ENCODE measurements at places on chromosomes 4 and X.
A peak's percentile ranks its signal among the peaks of the same experiment; 100 is the strongest.

- DNase-seq = no peak
Observed at GRCh38 chr4:79319975-79320374, 5.9 kb downstream of the NAA11 start.

DNA sequence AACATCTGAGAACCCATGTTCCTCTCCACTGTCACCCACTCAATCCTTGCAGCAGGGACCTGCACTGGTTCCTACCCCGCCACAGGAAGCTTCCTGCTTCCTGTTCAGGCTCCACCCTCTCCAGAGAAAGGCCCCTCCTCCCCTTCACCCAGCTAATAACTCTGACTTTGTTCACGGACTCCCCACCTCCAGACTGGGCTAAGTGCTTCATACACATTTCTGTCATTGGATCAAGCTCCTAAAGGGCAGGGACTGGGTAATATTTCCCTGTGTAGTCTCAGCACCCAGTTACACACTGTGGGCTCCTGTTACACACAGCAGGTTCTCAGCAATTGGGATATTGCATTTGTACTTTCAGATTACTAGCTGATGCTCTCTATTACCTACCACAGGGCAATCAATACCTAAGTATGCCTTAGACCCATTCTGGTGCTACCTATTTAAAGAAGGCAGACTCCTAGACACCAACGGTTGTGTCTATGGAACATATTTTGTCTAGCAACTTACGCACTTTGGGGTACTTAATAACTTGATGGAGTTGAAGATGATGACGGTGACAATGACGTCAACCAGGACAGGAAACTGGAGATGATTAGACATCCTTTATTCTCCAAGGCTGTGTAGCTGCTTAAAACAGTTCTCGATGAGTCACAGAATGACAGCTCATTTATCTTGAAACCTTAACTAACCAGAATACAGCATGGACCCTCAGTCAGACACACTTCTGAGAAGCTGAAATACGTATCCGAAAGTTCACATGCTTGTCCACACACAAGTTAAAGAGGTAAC, 58.1 kb downstream of the MAML3 start:
- peak; percentile 76 for DNase-seq

- no peak for DNase-seq
Observed at GRCh38 chr4:6155996-6156750, 44.2 kb downstream of the JAKMIP1 start.

DNA sequence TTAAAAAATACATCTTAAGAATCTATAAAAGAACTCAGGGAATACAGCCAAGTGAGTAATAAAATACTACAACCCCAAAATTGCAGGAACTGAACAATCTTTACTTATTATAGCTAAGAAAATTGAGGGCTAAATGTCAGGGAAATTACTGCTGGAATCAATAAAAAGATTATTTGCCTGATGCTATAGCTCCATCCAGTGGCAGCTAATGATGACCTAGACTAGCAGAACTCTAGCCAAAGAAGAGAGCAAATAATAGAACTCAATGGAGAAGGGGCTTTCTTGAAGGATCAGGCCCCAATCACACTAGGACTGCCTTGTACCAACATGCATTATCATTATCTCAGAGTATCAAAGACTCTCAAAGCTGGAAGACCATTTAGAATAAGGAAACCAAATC, 85.0 kb upstream of the FAM241A start:
- no peak for DNase-seq

DNA sequence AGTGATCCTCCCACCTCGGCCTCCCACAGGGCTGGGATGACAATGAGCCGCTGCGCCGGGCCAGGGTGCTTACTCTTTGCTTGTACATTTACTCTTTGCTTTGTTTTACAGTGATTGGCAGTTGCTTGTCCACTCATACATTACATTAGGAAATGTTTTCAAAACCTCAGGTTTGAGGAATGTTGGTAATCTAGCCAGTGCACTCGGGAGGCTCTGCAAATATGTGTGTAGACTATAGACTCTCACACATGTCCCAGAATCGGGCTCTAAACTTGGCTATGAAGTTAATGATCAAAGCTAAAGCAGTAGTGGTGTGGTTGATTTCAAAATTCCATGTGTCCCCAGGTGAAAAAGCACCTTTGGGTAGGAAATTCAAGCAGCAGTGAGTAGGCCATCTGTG, 20.5 kb downstream of the TRMT44 start:
- no peak for DNase-seq

- no peak for DNase-seq
Observed at GRCh38 chrX:106220177-106220576, 52.1 kb downstream of the PWWP3B start.

DNA sequence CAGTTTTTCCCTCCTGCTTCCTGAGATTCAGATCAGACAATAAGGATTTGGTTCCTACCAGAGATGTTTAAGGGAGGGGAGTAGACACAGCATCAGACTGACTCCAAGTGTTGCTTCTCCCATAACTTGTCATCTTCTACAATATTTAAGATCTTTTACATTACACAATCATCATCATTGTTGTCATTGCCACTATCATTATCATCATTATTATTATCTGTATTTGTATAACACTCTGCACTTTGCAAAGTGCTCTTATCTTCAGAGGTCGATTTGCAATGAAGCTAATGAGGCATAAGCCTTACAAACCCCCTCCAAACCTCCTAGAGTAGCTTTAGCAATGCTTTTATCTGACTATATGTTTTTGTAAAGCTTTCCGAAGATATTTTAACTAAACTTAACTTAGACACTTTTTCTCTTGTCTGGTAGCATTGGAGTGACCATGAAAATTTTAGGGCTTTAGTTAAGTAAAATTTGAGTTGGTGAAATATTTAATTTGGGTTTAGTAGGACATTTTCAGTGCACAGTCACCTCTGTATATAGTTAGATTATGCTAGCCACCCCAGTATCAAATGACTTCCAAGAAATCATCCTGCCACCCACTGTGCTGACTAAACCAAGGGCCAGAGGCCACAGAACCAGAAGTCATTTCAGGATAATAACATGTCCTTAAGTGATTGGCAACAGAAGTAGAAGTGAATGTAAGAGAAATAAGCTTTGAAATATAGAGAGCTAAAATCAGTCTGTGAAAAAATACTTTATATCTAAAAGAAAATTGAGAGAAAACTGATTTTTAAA, 124.2 kb upstream of the NRK start:
- no peak for DNase-seq

DNA sequence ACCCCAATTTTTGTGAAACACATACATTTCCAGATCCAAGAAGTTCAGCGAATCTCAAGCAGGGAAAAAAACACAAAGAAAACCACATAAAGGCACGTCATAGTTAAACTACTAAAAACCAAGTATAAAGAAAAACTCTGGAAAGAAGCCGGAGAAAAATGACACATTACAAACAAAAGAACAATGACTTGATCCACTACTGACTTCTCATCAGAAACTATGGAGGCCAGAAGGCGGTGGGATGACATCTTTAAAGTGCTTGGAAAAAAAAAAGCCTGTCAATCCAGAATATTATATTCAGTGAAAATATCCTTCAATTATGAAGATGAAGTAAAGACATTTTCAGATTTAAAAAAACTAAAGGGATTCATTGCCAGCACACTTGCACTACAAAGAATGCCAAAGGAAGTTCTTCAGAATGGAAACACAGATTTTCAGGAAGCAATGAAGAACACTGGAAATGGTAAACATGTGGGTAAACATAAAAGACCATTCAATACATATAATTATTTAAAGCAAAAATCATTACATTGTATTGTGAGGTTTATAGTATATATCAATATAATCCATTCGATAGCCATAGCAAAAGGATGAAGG, 32.6 kb upstream of the PPP2R2C start:
- DNase-seq = no peak

- DNase-seq = peak; percentile 11
Observed at GRCh38 chr4:110085131-110085530, 113.3 kb downstream of the ELOVL6 start.

GRCh38 chr4:1872870-1873269, 1.7 kb downstream of the NSD2 start:
- peak; percentile 21 for DNase-seq

DNA sequence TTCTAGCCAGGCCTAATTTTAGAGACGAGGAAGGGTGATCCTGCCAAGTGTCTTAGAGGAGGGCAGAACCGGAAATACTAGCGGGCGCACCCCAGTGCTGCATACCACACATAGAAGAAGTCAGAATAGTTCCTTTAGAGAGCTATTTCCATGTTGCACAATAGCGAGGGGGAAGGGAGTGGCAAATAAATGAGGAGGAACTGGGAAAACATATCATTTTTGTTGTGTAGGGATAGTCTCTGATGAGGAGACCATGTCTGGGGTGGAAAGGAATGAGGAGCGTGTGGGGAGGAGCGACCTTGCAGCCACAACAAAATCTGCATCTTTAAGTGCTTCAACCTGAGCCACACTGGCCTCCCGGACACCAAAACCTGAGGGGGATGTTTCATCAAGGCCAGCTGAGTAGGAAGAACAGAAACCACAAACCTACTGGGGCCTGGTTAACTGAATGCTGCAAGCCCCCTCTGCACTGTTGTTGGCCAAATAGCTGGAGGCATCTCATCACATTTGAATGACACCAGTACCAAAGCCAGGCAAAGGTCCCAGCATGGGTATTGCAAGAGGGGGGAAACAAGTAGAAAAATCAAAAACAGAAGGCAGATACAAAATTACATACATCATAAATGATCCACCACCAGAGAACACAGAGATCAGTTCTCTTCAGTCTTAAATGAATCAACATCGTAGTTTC, 26.7 kb upstream of the C1QTNF7 start:
- peak; percentile 4 for DNase-seq

DNA sequence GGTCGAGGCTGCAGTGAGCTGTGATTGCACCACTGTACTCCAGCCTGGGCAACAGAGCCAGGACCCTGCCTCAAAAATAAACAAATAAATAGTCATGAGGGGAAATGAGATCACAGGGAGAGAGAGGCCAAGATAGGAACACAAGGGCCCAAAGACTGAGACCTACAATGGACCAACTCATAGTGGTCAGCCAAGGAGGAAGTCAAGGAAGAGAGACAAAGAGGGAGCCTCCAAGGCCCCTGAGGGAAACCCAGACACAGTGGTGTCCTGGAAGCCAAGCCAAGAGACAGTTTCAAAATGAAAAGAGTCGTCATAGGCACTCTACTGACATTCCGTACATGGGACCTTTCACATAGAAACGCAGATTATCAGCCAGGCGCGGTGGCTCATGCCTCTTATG, 153.3 kb downstream of the BCOR start:
- no peak for DNase-seq

DNA sequence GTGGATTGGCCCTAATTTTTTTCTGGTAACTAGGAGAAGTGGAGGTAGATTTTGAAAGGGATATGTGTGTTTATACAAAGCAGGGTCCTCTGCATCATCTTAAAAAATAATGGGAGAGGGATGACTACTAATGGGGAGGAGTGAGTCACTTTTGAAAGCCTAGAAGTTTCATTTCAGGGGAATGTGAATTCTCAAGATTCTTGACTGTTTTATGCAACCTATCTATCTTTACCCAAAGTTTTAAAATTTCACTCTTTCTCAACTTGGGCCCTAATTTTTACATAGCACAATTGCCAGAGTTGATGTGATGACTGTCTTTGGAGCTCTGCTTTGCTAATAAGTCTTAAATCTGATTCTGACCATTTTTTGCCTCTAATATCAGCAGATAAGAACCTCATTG, 445.2 kb downstream of the GRXCR1 start:
- DNase-seq = no peak

GRCh38 chrX:29746326-29746725, 469.0 kb upstream of the MAGEB2 start:
- DNase-seq = no peak

DNA sequence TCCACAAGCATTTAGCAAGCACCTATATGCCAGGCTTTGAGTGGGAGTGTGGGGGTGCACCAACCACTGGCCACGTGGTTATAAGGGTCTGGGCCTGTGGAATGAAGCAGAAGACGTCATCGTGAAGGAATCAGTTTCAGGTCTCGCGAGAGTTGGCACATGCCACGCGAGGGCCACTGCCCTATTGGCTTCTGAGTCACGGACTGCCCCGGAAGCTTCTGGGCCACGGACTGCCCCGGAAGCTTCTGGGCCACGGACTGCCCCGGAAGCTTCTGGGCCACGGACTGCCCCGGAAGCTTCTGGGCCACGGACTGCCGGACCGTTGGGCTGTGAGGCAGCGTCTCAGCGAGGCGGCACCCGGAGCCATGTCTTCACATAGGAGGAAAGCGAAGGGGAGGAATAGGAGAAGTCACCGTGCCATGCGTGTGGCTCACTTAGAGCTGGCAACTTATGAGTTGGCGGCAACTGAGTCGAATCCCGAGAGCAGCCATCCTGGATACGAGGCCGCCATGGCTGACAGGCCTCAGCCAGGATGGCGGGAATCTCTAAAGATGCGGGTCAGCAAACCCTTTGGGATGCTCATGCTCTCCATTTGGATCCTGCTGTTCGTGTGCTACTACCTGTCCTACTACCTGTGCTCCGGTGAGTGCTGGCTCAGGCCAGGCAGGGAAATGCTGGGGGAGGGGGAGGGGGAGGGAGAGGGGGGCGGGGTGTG, at the start of gene FMR1NB:
TSS of gene FMR1NB (plus strand) at position 300 of the 715 bp plus-strand sequence. CDS start at position 366, 66 bp downstream.
- no peak for DNase-seq

GRCh38 chr4:16262188-16262587, 35.9 kb upstream of the TAPT1 start:
- no peak for DNase-seq

DNA sequence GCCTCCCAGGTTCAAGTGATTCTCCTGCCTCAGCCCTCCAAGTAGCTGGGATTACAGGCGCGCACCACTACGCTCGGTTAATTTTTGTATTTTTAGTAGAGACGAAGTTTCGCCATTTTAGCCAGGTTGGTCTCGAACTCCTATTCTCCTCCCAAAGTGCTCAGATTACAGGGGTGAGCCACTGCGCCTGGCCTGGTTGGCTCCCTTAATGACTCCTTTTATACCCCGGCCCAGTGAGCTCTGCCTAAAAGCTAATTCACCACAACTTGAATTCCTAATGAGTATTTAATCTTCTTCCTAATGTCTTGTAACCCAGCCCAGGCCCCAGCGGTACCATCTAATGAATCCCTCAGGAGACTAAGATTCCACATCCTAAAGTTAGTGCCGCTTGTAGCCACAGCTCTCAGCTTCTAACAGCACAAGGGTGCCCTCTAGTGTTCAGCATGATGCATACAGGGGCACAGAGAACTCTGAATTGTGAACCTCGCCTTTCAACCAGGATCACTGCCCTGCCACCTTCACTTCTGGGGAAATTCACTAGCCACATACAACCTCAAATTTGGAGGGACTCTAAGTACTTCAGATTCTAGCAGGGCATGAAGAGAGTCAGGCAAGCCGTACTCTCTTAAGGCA, 89.5 kb downstream of the OR13H1 start:
- DNase-seq = peak; percentile 20

DNA sequence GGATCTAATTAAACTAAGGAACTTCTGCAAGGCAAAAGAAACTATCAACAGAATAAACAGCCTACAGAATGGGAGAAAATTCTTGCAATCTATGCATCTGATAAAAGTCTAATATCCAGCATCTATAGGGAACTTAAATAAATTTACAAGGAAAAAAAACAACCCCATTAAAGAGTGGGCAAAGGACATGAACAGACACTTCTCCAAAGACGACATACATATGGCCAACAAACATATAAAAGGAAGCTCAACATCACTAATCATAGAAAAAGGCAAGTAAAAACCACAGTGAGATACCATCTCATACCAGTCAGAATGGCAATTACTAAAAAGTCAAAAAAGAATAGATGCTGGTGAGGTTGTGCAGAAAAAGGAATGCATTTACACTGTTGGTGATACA, 134.8 kb upstream of the PAQR3 start:
- DNase-seq = no peak
